ENCODE measurements at places on chromosomes 1 and 21. TPM values are rescaled to one million over a fixed set of nuclear protein-coding genes. Genes with fewer than 3 reads are reported as not detected.

- peak overlapping the region; percentile 73 for H3K27ac ChIP-seq
- no peaks in the 10 kb centered on the region for H3K27me3 ChIP-seq
- H3K4me1 ChIP-seq: peaks cover 4% of the 10 kb centered on the region
- DNase-seq: no peak
- no peak overlapping the region for H3K4me3 ChIP-seq
Measured at GRCh38 chr1:246678816-246679793, 45.1 kb upstream of the SCCPDH start.

- H3K4me1 ChIP-seq: peaks cover 8% of the 10 kb centered on the region
- H3K27me3 ChIP-seq: no peaks in the 10 kb centered on the region
Measured at GRCh38 chr1:97461782-97462181, 459.1 kb downstream of the DPYD start.

GRCh38 chr21:29418813-29419212 is 120.1 kb downstream of the BACH1 start:
- H3K27ac ChIP-seq: no peak overlapping the region
- DNase-seq: no peak
- H3K4me1 ChIP-seq: no peaks in the 10 kb centered on the region
- no peaks in the 10 kb centered on the region for H3K27me3 ChIP-seq

- H3K27me3 ChIP-seq: no peaks in the 10 kb centered on the region
- H3K4me3 ChIP-seq: no peak overlapping the region
- H3K27ac ChIP-seq: no peak overlapping the region
- DNase-seq: no peak
- H3K36me3 ChIP-seq: no peaks in the 10 kb centered on the region
Measured at GRCh38 chr1:212062832-212063438, 27.4 kb downstream of the DTL start.

DNA sequence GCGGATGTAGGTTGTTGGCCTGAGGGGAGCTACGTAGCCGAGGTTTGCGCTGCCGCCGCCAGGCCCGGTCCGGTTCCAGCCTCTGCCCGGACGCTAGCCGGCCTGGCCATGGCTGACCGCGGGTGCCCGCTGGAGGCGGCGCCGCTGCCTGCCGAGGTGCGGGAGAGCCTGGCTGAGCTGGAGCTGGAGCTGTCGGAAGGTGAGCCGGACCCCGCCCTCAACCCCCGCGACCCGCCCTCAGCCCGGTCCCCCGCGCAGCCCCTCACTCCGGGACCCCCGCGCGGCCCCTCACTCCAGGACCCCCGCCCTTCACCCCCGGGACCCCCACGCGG is 299 bp downstream of the DIP2A start:
- no peaks in the 10 kb centered on the region for H3K27me3 ChIP-seq
- H3K27ac ChIP-seq: peak overlapping the region; percentile 96
- H3K4me3 ChIP-seq: peak overlapping the region; percentile 92

HCRTR1 gene
- total RNA-seq: 0.89 TPM

SLAMF7 gene
- 0.38 TPM for total RNA-seq

SYTL1 gene
- total RNA-seq: 0.93 TPM
